GM23338 (cell line): ENCODE measurements at places on chromosomes 12 and 14. TPM values are rescaled to one million over a fixed set of nuclear protein-coding genes. Genes with fewer than 3 reads are reported as not detected.

KRT80 gene
- total RNA-seq = not detected in 2 replicates

- DNase-seq = no peak
- no peak overlapping the region for H3K4me3 ChIP-seq
- H3K36me3 ChIP-seq = no peaks in the 10 kb centered on the region
- no peaks in the 10 kb centered on the region; the same call in 1 of the 2 replicates for H3K4me1 ChIP-seq
- H3K27ac ChIP-seq = no peak overlapping the region
Observed at GRCh38 chr12:130049666-130050065, 112.6 kb upstream of the FZD10 start.

- DNase-seq = no peak
- no peak overlapping the region for H3K27ac ChIP-seq
- H3K4me3 ChIP-seq = no peak overlapping the region
- H3K36me3 ChIP-seq = no peaks in the 10 kb centered on the region
- H3K4me1 ChIP-seq = peaks cover 21% of the 10 kb centered on the region
Observed at GRCh38 chr14:53187921-53188463, 34.9 kb upstream of the DDHD1 start.

DNA sequence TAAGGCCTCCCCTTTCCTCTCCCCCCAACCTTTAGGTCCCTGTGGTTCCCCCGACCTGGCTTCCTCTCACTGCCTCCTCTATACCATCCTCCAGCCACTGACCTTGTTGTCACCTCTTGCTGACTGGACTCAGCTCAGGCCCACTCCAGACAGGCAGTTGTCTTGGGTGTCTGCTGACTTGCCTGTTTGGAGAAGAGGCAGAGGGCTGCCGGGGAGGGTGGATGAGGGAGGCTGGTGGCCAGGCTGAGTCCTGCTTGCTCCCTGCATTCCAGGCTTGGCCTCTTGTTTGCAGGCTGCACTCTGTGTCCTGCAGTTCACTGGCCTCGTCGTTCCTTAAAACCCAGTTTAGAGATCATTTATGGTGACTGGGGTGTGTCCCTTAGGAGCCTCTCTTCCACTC is 31.0 kb upstream of the RD3L start:
- no peak overlapping the region for H3K27ac ChIP-seq
- no peaks in the 10 kb centered on the region for H3K36me3 ChIP-seq
- no peaks in the 10 kb centered on the region for H3K27me3 ChIP-seq
- H3K4me1 ChIP-seq = no peaks in the 10 kb centered on the region
- no peak overlapping the region for H3K4me3 ChIP-seq

DNA sequence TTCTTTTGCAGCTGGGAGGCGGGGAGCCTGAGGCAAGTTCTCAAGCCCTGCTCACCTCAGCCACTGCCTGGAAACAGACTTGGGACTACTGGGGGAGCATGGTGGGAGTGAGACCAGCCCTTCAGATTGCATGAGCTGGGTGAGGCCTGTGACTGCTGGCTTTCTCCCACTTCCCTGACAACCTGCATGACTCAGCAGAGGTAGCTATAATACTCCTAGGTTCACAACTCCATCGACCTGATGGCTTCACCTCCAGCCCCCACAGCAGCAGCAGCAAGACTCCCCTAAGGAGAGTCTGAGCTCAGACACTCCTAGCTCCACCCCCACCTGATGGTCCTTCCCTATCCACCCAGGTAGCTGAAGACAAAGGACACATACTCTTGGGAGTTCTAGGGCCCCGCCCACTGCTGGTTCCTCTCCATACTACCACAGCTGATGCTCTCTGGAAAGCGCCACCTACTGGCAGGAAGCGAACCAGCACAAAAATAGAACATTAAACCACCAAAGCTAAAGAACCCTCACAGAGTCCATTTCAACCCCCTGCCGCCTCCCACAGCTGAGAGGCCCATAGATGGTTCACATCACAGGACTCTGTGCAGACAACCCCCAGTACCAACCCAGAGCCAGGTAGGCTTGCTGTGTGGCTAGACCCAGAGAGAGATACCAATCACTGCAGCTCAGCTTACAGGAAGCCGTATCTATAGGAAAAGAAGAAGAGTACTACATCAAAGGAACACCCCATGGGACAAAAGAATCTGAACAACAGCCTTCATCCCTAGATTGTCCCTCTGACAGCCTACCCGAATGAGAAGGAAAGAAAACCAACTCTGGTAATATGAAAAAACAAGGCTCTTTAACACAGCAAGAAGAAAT is 68.7 kb downstream of the RPAP3 start:
- H3K27ac ChIP-seq = no peak overlapping the region
- H3K36me3 ChIP-seq = peaks cover 4% of the 10 kb centered on the region; the same call in 1 of the 2 replicates
- DNase-seq = peak; percentile 94
